NCI-H460 (cell line): ENCODE measurements at places on chromosomes 16 and 17. TPM values are rescaled to one million over a fixed set of nuclear protein-coding genes. Genes with fewer than 3 reads are reported as not detected.

GRCh38 chr16:4591706-4592470, 22.8 kb downstream of the UBALD1 start:
- DNase-seq: no peak

- DNase-seq: peak; percentile 40
These were observed 68.7 kb downstream of the RAI1 start for GRCh38 chr17:17749921-17750320.

DNA sequence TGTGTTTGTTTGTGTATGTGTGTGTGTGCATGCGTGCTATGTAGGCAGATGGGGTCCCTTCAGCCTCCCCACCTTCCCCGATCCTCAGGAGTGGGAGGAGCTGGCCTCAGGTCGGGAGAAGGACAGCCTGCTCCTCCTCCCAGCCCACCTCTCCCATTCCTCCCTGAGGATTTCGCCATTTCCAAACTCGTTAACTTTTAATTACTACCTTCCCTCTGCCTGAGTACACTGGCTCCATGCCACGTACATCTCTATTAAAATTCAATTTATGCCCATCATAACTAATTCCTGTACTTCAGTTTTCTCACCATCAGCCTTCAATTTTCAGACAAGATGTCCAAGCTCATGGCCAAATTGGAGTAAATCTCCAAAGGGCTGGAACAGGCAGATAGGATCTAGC, 148.6 kb downstream of the SDK2 start:
- DNase-seq: no peak

GRCh38 chr17:64992325-64992802, 64.2 kb downstream of the GNA13 start:
- no peak for DNase-seq

GRCh38 chr17:10316801-10317542, 55.8 kb downstream of the MYH13 start:
- peak; percentile 51 for DNase-seq

- DNase-seq: no peak
These were observed 9.2 kb upstream of the SNN start for GRCh38 chr16:11658896-11659708.

DNA sequence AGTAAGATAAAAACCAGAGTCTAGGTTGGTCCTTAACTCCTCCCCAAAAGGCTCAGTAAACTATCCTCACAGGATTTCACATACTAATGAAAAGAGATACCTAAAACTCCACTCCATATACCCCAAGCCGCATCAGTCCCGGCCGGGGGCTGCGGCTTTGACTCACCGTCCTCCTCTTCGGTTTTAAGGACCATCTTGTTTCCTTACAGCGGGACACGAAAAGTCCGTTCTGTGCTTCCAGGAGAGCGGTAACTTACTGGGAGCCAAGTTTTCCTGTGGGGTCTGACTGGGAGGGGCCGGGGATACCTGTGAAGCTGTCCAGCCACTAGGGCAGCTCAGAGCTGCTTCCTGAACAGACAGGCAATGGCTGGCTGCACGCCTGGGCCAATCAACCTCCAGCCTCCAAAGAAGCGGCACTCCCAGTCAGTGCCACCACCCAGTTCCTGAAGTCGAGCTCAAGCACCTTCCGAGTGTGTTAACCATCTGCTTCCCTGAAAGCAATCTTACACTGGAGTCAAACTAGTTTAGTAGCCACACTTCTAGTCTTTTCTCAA, 45.5 kb downstream of the CYTH1 start:
- peak; percentile 69 for DNase-seq

DNA sequence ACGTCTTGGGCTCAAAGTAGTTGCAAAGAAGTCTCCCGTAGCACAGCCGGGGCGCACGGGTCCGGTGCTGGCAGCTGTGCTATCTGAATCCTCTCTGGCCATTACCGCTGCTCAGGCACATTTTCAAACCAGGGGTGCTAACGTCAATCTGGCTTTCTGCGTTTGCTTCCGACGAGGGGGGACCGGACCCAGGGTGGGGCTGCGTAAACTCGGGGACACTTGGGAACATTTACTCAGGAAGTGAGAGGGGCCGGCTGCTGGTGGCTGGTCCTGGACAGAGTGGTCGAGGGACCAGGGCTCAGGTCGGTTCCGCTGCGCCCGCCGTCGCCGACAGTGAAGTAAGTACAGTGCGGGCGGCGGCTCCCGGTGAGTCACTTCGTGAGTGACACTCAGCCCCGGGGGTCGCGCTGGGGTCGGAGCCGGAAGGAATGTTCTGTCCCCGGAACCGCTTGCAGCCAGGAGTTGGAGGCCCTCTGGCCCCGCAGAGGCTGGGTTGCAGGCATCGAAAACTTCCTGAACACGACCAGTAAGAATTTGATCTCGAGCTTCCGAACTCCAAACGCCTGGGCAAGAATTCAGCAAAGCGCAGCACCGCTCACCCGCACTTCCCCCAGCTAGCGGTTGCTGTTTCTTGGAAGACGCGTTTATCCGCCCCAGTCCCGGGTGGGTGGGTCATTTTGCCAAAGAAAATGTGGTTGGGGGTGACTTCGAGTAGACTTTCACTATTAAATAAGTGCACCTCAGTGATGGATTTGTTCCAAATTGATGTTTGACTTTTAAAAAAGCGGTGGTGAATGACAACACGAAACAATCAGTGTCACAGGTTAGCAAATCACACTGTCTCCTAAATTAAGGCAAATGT, 1.4 kb upstream of the HS3ST3B1 start:
- no peak for DNase-seq

- DNase-seq: no peak
These were observed 28.7 kb downstream of the CALB2 start for GRCh38 chr16:71387045-71387871.

DNA sequence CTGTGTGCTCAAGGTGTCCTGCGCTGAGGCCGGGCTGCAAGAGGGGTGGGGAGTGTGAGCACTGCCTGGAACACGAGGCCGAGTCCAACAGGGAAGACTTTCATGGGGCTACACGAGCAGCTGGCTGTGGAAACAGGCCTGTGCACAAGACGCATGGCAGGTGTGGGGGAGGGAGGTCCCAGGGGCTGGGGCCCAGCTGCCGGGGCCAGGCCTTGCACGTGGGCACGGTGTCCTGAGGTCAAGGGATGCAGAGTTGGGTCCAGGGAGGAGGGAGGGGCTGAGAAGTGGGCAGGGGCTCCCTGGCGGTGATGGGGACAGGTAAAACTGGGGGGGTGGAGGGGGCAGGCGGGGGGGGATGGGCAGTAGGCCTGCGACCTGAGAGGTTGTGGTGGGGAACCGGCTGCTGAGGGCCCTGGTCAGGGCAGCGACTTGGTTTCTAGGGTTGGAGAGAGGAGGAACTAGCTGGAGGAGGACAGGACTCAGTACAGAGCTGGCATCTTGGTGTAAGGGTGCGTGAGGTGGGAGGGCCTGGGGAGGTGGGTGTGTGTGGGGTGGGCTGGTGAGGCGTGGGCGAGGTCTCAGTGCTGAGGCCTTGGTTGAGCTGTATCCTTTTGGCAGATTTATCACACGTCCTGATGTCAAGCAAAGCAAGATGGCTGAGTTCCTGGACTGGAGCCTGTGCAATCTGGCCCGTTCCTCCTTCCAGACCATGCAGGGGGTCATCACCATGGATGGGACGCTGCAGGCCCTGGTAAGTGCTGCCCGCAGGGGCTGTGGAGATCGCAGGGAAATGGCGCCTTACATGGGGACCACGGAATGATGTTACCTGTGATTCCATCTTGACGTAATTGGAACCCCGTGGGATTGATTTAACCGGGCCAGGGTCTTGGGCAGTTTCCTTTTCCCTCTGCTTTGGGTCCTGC, 29.4 kb downstream of the TBCD start:
- no peak for DNase-seq

CCL13 gene
- total RNA-seq: not detected in 2 replicates

EPN3 gene
- 0.02 TPM in 1 of 2 replicates, not detected in the other for total RNA-seq

TBC1D3I gene
- total RNA-seq: not detected in 2 replicates

GP2 gene
- total RNA-seq: not detected in 2 replicates
